Ovary (tissue), 10 donors: ENCODE measurements at places on chromosomes 1 and 21. TPM values are rescaled to one million over a fixed set of nuclear protein-coding genes. Genes with fewer than 3 reads are reported as not detected.

The PAPPA2 gene
- not detected for total RNA-seq

The SLC44A5 gene
- total RNA-seq, result 0.62 TPM

GRCh38 chr1:113976609-113977278, 2.5 kb upstream of the OLFML3 start:
- no peak overlapping the region for H3K4me3 ChIP-seq
- no peaks in the 10 kb centered on the region for H3K36me3 ChIP-seq
- H3K27me3 ChIP-seq, result no peaks in the 10 kb centered on the region
- peaks cover 12% of the 10 kb centered on the region for H3K4me1 ChIP-seq
- no peak overlapping the region for H3K27ac ChIP-seq

DNA sequence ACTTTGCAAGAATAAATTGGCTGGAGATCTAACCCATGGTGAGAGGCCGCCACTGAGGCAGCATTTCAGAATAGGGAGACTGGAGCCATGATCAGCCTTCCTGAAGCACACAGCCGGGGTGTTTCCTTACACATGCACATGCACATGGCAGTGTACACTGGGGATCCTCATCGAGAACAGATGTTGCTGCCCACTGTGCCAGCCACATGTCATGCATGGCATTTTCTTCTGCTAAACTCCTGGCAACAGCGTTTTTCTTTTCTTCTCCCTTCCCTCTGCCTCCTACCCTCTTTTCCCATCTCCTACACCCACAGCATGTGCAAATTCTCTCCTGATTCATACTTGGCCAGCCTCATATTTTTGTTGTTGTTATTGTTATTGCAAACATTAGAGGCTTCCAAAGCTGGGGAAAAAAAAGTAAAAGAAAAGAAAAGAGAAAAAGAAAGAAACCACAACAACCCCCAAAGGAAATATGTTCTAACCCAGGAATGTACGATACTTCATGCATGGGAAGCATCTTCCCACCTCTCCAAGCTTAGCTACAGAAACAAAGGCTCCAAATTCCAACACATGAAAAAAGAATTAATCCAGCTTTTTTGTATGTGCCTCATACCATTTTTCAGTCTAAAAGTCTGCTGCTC, 344.0 kb downstream of the ASTN1 start:
- H3K27ac ChIP-seq, result no peak overlapping the region
- no peak for DNase-seq
- no peaks in the 10 kb centered on the region for H3K4me1 ChIP-seq
- no peaks in the 10 kb centered on the region for H3K36me3 ChIP-seq
- H3K4me3 ChIP-seq, result no peak overlapping the region

DNA sequence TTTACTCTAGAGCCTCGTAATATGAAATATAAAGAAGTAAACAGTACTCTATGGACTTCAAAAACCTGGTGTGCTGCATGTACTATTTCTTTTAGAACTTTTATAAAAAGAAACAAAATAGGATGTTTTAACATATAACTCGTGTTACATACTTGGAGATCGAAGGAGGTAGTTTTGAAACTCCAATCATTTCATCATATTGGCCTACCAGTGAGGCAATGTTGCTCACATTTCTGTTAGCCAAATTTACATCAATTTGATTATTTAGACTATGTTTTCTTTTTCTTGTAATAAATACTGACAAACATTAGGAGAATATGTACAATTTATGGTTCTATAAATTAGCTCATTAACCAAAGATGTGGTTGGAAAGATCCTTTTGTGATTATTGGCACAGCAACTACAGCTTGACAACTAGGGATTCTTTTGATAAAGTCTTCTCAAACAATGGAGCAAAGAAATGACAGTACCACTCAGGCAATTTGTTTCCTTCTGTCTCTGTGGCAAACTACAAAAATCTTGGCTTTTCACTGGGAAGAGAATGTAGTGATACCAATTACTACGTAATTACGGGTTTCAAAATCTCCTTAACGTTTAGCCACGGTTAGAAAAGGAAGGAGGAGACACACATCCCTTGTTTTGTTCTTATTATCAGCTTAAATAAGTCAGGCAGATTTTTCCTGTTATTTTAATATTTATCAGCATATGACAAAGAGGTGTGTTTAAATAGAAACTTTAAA, 266.6 kb upstream of the SGIP1 start:
- peaks cover 9% of the 10 kb centered on the region for H3K4me1 ChIP-seq
- no peak overlapping the region for H3K4me3 ChIP-seq
- no peaks in the 10 kb centered on the region for H3K27me3 ChIP-seq
- no peaks in the 10 kb centered on the region for H3K36me3 ChIP-seq
- DNase-seq, result no peak
- H3K27ac ChIP-seq, result no peak overlapping the region

- H3K36me3 ChIP-seq, result no peaks in the 10 kb centered on the region
- H3K27ac ChIP-seq, result peak overlapping the region; percentile 31
These were observed 56.5 kb downstream of the WLS start for GRCh38 chr1:68175621-68176398.

DNA sequence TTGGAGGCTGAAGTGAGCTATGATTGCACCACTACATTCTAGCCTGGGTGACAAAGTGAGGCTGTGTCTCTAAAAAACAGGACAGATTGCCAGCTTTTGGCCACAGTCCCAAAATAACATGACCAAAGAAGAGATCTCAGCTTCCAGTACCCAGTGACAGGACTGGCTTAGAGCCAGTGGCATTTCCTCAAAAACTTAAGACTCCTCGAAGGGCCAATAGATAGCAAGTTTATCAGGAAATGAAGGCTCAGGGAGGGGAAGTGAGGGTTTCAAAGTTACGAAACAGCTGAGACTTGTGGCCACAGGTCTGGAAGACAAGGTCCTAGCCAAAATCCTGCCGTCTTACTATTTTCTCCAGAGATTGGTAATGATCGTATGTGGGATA, 6.3 kb upstream of the TMEM39B start:
- DNase-seq, result peak; percentile 65
- no peak overlapping the region for H3K27ac ChIP-seq
- H3K4me1 ChIP-seq, result peaks cover 12% of the 10 kb centered on the region
- H3K4me3 ChIP-seq, result no peak overlapping the region

The INAVA gene
- total RNA-seq, result not detected

- H3K4me3 ChIP-seq, result no peak overlapping the region
- no peaks in the 10 kb centered on the region for H3K36me3 ChIP-seq
- no peak for DNase-seq
- no peaks in the 10 kb centered on the region for H3K27me3 ChIP-seq
- no peaks in the 10 kb centered on the region for H3K4me1 ChIP-seq
These were observed 2.7 kb downstream of the SCCPDH start for GRCh38 chr1:246726881-246727280.

DNA sequence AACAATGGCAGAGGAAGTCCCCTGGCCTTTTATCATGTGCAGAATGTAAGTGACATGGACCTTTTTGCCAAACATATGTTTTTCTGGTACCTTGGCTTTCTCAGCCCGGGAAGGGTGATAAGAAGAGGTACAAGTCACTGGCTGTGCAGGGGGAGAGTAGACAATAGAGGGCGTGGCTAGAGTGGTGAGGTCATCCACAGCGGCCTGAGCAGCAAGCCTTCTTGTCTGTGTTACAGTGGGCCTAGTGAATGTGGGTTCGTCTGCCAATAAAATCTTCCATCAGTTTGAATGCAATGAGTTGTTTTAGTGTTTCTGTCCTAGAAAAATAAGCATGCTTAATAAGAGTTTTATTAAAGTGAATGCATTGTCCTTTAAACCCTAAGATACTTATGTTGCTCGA, 59.0 kb upstream of the PGD start:
- no peak overlapping the region for H3K4me3 ChIP-seq
- H3K4me1 ChIP-seq, result no peaks in the 10 kb centered on the region
- DNase-seq, result no peak

The RHBDL2 gene
- not detected for total RNA-seq

The SPATC1L gene
- 13.3 TPM for total RNA-seq

DNA sequence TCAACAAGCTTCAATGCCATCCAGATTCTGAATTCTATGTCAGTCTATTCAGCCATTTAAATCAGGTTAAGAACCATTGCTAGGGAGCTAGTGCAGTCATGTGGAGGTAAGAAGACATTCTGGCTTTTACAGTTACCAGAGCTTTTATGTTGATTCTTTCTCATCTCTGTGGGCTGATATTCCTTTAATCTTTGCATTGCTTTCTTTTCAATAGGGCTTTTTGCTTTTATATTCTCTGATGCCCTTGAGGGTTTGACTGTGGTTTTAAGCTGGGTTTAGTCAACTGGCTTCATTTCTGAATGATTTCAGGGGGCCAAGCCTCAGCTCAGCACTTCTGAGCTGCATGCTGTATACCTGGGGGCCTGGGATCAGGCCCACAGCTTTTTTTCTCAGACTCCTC, 51.0 kb upstream of the GORAB start:
- DNase-seq, result no peak
- no peaks in the 10 kb centered on the region for H3K4me1 ChIP-seq
- no peak overlapping the region for H3K4me3 ChIP-seq
- no peak overlapping the region for H3K27ac ChIP-seq
- no peaks in the 10 kb centered on the region for H3K36me3 ChIP-seq

- no peak overlapping the region for H3K4me3 ChIP-seq
- peaks cover 19% of the 10 kb centered on the region for H3K4me1 ChIP-seq
- no peaks in the 10 kb centered on the region for H3K36me3 ChIP-seq
- no peaks in the 10 kb centered on the region for H3K27me3 ChIP-seq
- H3K27ac ChIP-seq, result no peak overlapping the region
These were observed 60.9 kb downstream of the SKI start for GRCh38 chr1:2288816-2289536.

DNA sequence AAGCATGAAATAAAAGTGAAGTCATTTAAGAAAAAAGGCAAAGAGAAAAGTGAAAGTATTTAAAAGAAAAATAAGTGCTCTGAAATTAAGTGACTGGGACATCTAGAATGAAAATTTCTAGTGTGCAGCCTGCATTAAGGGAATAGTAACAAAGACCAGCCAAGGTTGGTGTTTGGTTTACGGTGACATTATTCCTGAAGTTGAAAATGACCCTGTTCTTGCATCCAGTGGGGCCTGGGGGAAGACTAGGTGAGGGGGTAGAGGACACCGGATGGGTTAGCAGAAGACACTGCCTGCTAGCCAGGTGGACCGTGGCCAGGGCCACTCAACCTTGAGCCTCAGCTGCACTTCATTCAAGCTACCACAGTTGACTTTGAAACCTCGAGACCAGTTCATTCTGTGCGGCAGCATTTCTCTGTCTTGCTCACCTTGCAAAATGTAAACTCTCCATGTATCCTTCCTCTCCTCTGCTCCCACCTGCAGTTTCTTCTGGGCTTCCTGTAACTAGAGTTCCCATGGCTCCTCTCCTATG, 14.3 kb upstream of the KCNK1 start:
- H3K27ac ChIP-seq, result no peak overlapping the region
- no peaks in the 10 kb centered on the region for H3K4me1 ChIP-seq
- H3K4me3 ChIP-seq, result no peak overlapping the region
- H3K27me3 ChIP-seq, result no peaks in the 10 kb centered on the region
- DNase-seq, result no peak

DNA sequence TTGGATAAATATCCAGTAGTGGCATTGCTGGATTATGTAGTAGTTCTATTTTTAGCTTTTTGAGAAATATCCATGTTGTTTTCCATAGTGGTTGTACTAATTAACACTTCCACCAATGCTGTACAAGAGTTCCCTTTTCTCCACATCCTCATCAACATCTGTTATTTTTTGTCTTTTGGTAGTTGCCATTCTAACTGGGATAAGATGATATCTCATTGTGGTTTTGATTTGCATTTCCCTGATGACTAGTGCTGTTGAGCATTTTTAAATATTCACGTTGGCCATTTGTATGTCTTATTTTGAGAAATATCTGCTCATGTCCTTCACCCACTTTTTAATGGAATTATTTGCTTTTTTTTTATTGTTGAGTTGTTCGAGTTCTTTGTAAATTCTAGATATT, 183.9 kb downstream of the PTPRU start:
- no peaks in the 10 kb centered on the region for H3K27me3 ChIP-seq
- no peaks in the 10 kb centered on the region for H3K4me1 ChIP-seq
- H3K27ac ChIP-seq, result no peak overlapping the region
- DNase-seq, result no peak

DNA sequence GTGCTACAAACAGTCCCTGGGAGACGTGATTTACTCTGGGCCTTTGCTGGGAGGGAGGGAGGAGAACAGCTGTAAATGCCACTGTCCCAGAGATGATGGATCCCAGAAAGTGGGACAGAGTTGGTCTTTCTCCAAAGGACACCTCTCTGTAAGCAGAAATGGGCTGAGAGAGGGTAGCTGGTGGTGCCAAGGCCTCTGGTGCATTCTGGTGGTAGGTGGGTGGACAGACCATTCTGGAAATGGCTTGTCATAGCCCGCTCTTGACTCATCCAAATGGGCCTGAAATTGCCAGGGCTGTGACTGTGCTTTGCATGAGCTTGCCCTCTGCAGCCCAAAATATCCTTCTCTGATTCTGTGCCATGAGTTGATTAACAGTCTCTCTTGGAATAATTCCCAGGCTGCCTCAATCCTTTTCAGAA, 36.1 kb downstream of the CCDC185 start:
- no peaks in the 10 kb centered on the region for H3K36me3 ChIP-seq
- no peak overlapping the region for H3K4me3 ChIP-seq
- H3K27ac ChIP-seq, result no peak overlapping the region
- DNase-seq, result no peak

DNA sequence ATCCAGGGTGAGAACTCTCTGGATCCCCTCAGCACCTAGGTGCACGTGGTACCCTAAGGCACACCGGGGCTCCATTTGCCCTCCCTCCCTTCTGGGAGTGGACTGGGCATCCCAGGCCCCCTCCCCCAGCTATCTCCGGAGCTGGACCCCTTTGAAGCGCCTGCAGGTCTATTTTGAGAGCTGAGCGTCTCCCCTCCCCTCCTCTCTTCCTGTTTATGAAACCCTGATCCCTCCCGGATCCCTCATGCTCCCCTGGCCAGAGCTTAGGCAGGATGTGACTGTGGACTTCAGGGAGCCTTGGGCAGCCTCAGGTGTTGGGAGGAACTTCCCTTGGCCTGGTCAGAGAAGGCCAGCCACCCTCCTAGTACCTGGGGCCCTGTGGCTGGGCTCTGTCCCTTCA, 10.2 kb downstream of the RPS6KA1 start:
- peaks cover 3% of the 10 kb centered on the region for H3K4me1 ChIP-seq
- no peak overlapping the region for H3K4me3 ChIP-seq
- no peaks in the 10 kb centered on the region for H3K36me3 ChIP-seq
- H3K27ac ChIP-seq, result no peak overlapping the region
- DNase-seq, result no peak

The STIL gene
- total RNA-seq, result 1.7 TPM

The FCRL1 gene
- total RNA-seq, result 0.65 TPM

DNA sequence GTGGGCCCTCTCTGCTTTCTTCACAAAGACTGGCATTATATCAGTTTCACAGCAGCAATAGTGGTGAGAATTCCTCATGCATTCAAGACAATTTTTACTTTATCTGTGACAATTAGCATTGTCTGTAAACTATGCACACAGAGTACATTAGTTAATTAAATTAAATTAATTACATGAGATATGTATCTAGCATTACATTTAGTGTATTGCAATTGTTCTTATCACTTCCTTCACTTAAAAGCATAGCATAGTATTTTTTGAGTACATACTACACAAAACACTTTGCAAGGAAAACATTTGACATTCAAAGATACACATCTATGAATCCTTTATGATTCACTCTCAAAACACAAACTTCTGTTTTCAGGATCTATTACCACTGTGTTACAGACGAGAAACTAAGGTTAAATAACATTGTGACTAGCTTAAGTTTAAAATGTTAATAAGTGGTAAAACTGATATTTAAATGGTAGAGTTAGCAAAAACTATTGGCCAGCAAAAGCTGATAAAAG, 1542.6 kb downstream of the PLA2G4A start:
- no peak overlapping the region for H3K27ac ChIP-seq
- H3K27me3 ChIP-seq, result no peaks in the 10 kb centered on the region
- no peaks in the 10 kb centered on the region for H3K36me3 ChIP-seq
- no peak overlapping the region for H3K4me3 ChIP-seq
